NCI-H774 (cell line): ENCODE measurements at places on chromosomes 2 and 18.

DNA sequence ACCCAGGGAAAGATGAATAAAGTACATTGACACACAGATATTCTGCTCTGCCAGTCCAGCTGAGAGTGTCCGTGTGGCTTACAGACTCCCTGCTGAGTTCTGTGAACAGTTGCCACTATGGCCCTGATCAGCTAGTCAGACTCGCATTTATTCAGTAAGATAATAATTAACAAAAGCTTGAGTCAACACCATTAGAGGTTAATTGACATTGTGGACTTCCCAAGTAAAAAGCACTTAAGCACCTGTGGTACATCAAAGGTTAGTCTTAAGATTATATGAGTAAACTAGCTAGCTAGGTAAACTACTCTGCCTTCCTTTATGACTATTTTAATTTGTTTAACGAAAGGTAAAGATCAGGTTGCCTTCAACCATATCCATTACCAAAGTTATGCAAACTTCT lies 33.7 kb downstream of the ANKRD30B start:
- DNase-seq = no peak

DNA sequence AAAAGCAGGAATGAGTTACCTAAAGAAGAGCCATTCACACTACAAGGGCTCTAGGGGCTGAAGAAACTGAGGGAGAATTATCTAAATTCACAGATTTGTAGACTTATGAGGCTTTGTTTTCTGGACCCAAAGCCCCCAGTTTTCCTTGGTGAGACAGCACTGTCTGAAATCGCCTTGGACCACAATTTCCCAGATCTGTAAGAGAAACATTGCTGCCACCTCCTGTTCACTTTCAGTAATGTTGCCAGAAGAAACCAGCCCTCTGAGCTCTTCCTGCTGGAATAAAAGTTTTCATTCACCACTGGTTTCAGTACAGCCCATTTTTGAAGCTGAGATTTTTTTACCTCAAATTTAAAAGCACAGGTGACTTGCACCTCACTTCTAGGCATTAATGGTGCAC lies 169.2 kb downstream of the CDH20 start:
- peak; percentile 52 for DNase-seq

- no peak for DNase-seq
These were observed 142.7 kb upstream of the ZNF804A start for GRCh38 chr2:184455624-184456023.

GRCh38 chr2:133569286-133569830 lies 1.1 kb upstream of the NCKAP5 start:
- no peak for DNase-seq

GRCh38 chr2:148994341-148994740 lies 44.2 kb upstream of the LYPD6B start:
- peak; percentile 66 for DNase-seq

DNA sequence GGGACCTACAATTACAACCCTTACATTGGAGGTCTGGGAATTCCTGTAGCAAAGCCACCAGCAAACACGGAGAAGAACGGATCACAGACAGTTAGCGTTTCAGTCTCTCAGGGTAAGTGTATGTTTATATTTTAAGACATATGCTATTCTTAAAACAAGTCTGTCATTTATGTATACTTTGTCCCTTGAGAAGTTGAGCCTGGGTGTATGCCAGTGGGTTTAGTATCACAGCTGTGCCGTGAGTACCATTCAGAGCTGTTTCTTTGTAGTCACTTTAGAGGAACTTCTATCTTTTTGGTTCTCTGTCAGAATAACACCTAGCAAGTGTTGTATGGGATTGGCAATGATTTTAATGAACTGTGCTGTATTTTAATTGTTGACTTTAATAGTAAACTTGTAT lies 125.6 kb downstream of the BIRC6 start:
- no peak for DNase-seq

DNA sequence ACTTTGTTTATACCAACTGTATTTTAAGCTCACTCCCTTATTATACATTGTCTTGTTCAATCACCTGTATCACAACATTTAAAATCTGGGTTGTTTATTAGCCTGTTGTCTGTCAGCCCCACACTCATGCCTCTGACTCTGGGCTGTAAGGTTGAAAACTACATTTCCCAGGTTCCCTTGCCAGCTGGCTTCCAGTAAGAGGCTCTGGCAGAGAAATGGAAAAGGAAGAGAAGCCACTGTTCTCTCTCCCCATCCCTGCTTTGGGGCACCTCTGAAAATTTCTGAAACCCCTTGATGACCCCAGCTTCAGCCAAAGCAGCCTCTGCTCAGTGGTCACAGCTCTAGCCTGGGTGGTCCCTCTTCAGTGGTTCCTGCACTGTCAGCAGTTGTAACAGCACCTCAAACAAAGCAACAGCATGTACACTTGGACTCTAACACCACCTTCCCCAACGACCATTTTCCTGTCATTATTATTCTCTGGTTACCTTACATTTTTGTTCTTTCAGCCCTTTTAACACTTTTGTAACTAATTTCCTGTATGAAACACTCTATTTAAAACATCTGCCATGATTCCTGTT lies 108.9 kb upstream of the LGALSL start:
- DNase-seq = no peak

GRCh38 chr2:132415256-132415914 lies 1.2 kb upstream of the GPR39 start:
- DNase-seq = no peak

- DNase-seq = no peak
These were observed 66.9 kb upstream of the CDC42EP3 start for GRCh38 chr2:37738266-37738885.

- DNase-seq = no peak
These were observed 3.8 kb downstream of the PCARE start for GRCh38 chr2:29070526-29070925.

- no peak for DNase-seq
These were observed 71.8 kb downstream of the CMPK2 start for GRCh38 chr2:6793913-6794312.

- DNase-seq = no peak
These were observed 325.3 kb upstream of the SMIM21 start for GRCh38 chr18:75752740-75753263.

DNA sequence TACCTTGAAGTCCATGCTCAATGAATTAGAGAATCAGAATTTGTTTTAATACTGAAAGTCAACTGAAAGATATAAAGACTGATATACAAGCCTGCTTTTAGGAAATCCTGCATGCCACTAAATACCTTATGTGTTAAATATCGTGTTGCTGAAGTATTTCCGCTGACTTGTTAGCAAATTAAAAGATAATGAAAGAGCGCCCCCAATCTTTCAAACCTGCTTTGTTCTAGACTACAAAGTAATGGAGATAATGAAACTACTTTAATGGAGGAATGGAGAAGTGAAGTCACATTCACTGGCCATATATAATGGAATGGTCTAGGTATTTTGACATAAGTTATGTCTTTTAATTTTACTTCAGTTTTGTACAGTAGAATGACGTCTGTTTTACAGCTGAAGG lies 95.7 kb downstream of the ASXL3 start:
- DNase-seq = no peak

DNA sequence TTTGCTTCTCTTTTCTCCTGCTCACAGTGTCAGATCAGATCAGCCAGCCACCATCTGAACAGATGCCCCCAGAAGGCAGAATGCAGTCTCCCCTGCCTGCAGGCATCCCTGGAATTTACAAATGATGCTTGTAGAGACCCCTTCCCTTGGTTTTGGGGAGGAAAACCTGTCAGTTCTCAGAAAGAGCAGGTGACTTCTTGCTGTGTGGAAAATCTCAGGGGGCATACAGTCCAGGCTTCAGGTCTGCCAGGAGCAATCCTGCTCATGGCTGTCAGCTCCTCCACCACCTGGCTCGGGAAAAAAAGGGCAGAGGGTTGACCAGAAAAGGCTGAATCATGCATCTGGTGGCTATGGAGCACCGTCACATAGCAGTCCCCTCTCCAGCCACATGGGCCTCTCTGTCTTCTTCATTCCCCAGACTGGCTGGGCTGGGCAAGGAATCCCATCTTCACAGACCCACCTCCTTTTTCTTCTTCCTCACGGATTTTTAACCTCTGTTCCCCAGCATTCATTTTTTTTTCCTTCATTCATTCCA lies 107.0 kb downstream of the KCNF1 start:
- DNase-seq = no peak

DNA sequence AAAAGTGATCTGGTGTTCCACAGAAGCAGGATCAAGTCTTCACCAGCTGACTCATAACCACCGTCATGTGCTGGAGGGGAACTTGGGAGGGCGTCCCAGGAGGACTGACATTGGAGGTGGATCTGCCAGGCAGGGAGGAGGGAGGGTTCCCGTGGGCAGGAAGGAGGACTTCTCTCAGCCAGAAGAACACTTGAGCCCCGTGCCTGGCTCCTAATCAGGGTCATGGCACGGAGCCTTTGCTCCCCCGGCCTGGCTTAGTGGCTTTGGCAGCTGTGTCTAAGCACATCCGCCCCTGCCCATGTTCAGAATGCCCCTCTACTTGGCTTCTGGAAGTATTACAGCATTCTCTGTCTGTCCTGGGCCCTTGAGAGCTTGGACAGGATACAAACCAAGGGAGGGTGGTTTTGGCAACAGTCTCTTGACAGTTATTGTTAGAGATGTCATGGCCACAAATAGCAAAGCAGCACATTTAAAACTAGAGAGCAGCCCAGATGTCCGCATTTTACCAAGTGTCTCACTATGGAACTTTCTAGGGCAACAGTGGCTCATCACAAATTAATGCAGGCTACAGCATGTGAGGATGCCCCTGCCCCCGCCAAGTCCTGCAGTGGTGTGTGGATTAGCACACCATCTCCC lies 11.5 kb downstream of the PPP1R7 start:
- DNase-seq = no peak
